ENCODE measurements at places on chromosomes 16 and 17.

- no peak for DNase-seq
Observed at GRCh38 chr17:15946611-15947120, 1.7 kb downstream of the ADORA2B start.

DNA sequence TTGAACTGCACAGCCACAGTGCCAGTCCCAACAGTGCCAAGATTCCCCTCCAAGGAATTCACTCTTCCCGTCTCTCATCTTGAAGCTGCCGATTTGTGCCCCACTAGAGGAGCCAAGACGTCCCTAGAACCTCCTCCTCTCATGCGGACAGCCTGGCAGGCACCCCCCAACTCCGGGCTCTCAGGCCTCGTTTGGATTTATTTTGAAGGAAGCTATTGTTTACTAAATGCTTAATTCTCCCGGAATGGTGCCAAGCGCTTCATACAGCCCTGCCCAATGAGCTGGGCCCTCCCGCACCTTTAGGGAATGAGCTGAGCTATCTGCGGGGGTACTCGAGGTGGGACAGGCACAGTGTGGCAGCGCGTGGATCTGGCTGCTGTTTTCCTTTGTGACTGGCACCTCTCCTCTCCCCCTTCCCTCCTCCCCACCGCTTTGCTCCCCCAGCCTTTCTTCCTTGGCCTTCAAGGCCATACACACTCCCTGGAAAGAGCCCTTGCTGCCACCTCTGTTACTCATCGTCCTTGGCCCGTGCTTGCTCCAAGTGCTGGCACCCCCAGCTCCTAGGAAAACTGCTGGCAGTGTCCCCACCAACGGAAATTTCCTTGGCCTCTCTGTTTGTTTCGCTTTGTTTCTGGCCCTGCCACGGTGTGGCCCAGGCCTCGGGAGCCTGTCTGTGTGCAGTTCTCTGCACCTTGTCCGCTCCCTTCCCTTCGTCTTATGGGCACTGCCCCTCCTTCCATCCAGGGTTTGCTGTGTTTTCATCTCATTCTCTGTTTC is 49.9 kb upstream of the CDR2 start:
- DNase-seq = no peak

- DNase-seq = no peak
Observed at GRCh38 chr16:2058872-2059271, 11.1 kb downstream of the TSC2 start.

DNA sequence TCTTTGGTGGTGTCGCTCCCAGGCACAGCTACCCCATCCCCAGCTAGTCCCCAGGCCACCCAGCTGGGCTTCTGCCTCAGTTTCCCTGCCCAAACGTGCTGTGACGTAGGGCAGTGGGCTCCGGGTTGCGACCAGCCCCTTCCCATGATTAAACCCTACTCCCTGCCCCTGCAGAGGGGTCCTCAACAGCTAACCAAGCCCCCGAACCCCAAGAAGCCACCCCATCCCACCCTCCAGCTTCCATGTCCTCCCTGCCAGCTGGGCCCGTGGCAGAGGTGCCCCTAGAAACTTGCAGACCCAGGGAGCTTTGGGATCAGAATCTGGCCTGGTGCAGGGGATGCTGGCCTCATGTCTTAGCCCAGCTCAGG is 879 bp upstream of the NTN3 start:
- DNase-seq = no peak

- no peak for DNase-seq
Observed at GRCh38 chr16:84643674-84644073, 4.6 kb upstream of the KLHL36 start.

GRCh38 chr16:3118846-3119245 is 6.5 kb downstream of the ZNF205 start:
- DNase-seq = no peak

- no peak for DNase-seq
Observed at GRCh38 chr16:54974367-54974766, 43.7 kb downstream of the IRX5 start.

Data from activated CD4-positive, alpha-beta T cell treated with anti-CD3 and anti-CD28 coated beads, Interleukin-2, amount 50 U/mL, for 16 hours (primary cell).